ENCODE measurements at places on chromosomes 3 and 15. TPM values are rescaled to one million over a fixed set of nuclear protein-coding genes. Genes with fewer than 3 reads are reported as not detected.

DNA sequence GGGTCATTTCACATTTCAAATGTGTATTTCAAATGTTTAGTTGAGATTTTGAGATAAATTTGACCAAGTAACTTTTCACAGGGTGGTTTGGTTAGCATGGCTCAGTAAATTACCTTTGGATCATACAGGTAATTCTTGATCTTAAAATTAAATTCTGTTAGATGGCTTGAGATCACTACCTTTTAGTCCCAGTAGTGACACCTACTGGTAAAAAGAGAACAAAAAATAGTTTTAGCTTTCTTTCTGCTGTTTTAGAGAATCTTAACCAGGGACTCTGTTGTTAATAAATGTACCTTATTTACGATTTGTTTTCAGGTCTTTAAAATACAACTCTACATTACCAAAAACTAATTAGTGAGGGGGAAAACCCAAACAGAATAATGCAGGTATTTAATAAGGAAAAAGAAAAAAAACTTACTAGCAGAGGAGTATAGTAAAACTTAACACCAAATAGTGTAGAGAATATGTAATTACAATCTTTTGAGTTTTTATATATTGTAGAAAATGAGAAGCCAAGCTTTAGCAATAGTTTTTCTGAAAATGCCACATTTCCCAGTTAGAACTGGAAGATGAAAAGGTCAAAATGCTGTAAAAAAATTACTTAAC, 620.3 kb upstream of the AGTR1 start:
- DNase-seq = no peak

DNA sequence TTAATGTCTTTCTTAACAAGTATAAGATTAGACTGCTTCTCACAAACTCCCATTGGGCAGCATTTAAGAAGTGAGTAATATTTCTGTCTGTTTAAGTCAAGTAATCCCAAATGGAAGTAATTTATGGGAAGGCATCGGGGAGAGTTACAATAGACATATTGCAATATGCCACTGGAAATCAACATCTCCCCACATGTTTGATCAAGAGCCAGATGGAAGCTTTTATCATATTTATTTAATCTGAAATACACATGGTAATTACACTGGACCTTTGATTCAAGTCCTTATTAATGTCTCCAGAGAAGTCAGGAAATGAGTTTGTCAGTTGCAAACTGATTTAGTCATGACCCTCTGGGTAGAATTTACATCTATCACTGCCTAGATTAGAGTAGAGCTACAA, 943.8 kb downstream of the VGLL3 start:
- no peak for DNase-seq

- DNase-seq = no peak
Observed at GRCh38 chr15:51830276-51830806, 888 bp downstream of the TMOD3 start.

DNA sequence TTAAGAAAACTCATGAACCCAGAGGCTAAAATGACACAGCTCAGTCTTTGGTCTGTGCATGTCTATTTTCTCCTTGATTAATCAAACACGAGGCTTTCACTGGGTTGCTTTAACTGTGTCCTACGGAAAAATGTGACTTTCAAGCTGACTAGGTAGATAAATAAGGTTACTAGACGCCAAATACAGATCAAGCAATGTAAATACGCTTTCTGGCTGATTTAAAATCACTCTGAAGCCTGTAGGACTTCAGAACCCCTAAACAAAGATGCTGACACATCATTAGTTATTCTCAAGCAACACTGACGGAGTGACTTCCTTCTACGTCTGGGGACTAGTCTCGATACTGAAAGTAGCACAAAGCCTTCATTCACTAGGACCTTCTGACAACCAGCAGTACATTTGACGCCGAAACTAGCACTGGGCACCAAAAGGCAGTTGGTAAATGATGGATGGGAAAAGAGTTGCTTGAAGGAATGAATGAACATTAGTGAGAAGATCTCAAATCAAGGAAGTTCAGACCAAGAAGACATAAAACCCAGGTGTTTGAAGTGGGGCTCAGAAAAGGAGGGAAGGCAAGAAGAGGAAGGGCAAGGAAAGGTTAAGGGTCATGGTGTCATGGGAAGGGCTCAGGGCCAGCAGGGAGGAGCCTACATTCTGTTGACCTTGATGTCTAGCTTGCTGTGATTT, 67.1 kb upstream of the CDV3 start:
- DNase-seq = no peak

Gene ZCWPW2
- total RNA-seq = 1.3 TPM

Gene GCNT3
- total RNA-seq = 5.2 TPM
